ENCODE measurements at places on chromosomes 13 and 19. TPM values are rescaled to one million over a fixed set of nuclear protein-coding genes. Genes with fewer than 3 reads are reported as not detected.
A peak's percentile ranks its signal among the peaks of the same experiment; 100 is the strongest.

DNA sequence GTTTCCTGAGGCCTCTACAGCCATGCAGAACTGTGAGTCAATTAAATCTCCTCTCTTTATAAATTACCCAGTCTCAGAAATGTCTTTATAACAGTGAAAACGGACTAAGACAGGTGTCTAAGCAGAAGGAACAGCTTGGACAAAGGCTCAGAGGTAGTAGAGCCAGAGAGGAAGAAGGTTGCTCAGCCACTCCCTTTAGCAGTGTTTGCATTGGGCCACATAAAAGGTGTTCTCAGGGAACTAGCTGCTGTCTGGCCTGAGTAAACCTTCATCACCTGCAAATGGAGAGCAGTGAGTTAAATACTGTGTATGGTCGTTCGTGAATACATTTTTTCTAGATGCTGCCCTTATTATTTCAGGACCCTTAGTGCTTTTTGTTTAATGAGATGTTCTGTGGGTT lies 383.4 kb downstream of the EFNB2 start:
- DNase-seq, result no peak

- peak; percentile 76 for DNase-seq
These were observed 205.5 kb downstream of the USP12 start for GRCh38 chr13:26965952-26966700.

- DNase-seq, result no peak
These were observed 1101.4 kb downstream of the PCDH9 start for GRCh38 chr13:66128692-66129269.

DNA sequence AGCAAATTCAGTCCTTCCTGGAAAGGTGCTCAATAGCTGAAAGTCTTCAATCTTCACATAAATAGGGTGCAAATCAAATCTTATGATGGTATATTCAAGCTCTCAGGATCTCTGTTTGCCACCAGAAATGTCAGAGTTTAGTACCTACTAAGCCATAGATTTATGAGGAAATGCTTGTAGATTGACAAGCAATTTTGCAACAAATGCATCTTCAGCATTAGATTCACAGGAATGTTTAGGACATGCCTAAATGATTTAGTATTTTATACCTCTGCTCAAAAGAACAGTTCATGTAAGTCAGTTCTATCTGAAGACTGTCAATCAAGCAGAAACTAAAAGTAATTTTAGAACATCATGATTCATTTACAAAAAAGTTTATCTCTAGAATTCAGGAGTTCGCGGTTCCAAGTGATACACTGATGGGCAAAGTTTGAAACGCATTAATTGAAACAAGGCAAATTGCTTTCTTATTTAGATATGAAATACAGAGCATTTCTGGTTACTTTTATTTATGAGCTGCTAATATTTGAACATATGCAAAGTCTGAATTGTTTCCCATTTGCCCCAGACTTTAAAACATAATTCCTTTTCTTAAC lies 65.7 kb downstream of the DACH1 start:
- no peak for DNase-seq

GRCh38 chr19:28169168-28169887 lies 1043.6 kb downstream of the UQCRFS1 start:
- peak; percentile 49 for DNase-seq

DNA sequence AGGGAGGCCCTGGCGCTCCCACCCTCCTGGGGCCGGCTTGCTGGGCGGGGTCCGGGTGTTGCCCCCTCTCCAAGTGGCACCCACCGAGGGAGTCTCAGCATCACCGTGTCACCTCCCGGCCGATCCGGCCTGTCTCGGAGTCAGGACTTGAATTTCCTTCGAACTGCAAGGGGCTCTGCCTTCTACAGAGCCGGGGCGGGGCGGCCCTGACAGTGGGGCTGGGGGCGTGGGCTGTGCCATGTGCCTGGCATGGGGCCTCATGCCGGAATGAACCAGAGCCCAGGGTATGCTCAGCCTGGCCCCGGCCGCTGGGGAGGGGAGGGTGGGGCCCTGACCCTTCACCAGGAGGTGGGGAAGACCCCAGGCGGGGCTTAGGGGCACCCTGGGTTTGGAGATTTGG lies 47.0 kb upstream of the TCF3 start:
- no peak for DNase-seq

DNA sequence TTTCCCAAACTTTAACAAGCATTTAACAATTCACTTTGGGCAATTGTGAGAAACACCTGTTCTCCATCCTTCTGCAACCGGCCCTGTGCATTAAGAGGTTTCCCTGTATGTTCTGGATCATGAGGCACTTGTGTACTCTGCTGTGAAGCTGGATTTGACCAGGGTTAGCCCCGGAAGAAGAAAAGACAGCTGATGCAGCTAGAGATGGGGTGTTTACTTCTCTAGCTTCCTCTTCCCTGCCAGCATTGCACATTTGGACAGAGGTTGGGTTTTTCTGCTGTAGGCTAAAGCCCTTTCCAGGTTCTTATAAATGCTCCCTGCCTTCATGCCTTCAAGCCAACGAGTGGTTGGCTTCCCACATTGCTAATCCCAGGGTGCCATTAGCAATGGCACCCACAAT lies 20.9 kb downstream of the MBD3L2B start:
- DNase-seq, result no peak

DNA sequence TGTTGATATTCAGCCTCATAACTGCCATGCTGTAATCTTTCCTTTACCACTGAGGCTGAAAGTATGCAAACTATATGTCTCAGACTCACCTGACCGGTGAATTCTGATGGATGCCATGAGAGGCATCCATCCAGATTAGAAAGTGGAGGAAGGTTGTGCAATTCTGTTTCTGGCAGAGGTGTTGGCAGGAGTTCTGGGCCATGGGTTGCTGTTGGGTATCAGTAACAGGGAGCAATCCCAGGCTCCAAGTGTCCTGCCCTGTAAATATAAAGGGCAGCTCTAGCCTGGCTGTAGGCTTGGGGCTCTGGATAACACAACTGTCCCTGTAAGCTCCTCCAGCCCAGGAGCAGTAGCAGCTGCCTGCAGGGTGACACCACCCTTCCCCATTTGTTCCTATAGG lies 77.4 kb upstream of the ABCC4 start:
- no peak for DNase-seq

DNA sequence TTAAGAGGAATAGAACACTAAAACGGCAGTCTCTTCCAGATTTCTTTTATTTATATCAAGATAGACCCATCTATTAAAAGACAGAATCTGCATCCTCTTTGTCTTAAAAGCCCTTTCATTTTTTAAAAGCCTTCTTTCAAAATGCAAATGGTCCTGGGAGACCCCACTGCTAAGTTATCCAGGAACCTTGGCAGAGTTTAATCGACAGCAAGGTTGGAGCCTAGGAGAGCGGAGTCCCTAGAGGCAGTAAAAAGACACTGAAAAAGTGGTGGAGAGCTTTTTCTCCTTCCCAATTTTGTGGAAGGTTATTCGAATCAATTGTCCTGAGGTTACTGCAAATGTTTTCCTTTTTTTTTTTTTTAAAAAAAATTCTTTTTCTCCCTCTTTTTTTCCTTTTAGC lies 294.7 kb downstream of the NALCN start:
- DNase-seq, result no peak

DNA sequence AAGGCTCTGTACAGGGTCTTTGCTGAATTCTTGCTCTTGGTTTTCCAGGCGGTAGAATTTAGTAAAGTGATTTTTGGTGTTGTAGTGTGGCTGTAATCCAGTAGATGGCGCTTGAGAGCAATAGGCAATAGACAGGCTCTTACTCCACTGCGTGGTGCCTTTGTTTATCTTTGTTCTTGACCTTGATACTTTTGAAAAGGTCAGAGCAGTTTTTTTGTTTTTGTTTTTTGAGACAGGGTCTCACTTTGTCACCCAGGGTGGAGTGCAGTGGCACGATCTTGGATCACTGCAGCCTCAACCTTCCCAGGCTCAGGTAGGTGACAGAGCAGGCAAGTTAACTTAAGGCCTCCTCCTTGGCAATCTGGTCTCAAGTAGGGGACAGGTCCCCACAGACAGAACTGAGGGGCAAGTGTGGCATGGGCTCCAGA lies 12.2 kb upstream of the LILRA5 start:
- peak; percentile 77 for DNase-seq

- DNase-seq, result no peak
These were observed 17.6 kb downstream of the ZNF420 start for GRCh38 chr19:37095859-37096258.

Gene CERS1
- 22.5 TPM for total RNA-seq

Measured in spinal cord (tissue), 10 donors.